ENCODE measurements at places on chromosomes 3 and 15. TPM values are rescaled to one million over a fixed set of nuclear protein-coding genes. Genes with fewer than 3 reads are reported as not detected.

Gene SAMD7
- 0.17 TPM for polyA plus RNA-seq

Gene RBP2
- polyA plus RNA-seq: not detected

Gene THBS1
- not detected for polyA plus RNA-seq

Gene ATP13A5
- not detected for polyA plus RNA-seq

Gene NGLY1
- 108 TPM for polyA plus RNA-seq

Gene GOLGA6L9
- 0.27 TPM for polyA plus RNA-seq

Gene TMEM207
- polyA plus RNA-seq: not detected

Gene APOD
- polyA plus RNA-seq: 0.78 TPM

Gene MKRN2
- polyA plus RNA-seq: 54.4 TPM

Gene PLSCR5
- not detected for polyA plus RNA-seq

Gene CSPG4
- not detected for polyA plus RNA-seq

Gene SLC30A4
- polyA plus RNA-seq: 15.4 TPM

Gene NR1I2
- not detected for polyA plus RNA-seq

Gene GABRR3
- not detected for polyA plus RNA-seq

Gene ADAMTSL3
- polyA plus RNA-seq: not detected

Gene COL7A1
- polyA plus RNA-seq: not detected

Gene PARL
- 107 TPM for polyA plus RNA-seq

Gene NDUFB5
- polyA plus RNA-seq: 102 TPM

Gene COLQ
- not detected for polyA plus RNA-seq

Gene RFC4
- 27.4 TPM for polyA plus RNA-seq

Gene FBXO40
- polyA plus RNA-seq: not detected

Gene MED12L
- not detected for polyA plus RNA-seq

Gene GALNT15
- not detected for polyA plus RNA-seq

Gene FOXP1
- 604 TPM for polyA plus RNA-seq

Gene GPR27
- 0.13 TPM for polyA plus RNA-seq

Gene CLDN18
- not detected for polyA plus RNA-seq

Gene SCN11A
- not detected for polyA plus RNA-seq

Gene SLC12A1
- not detected for polyA plus RNA-seq

Gene SLC22A14
- polyA plus RNA-seq: not detected

Gene CAMK2N2
- polyA plus RNA-seq: not detected

Gene FEZF2
- not detected for polyA plus RNA-seq

Gene TRH
- polyA plus RNA-seq: not detected

Gene TEX9
- 0.49 TPM for polyA plus RNA-seq

Gene CFAP20DC
- polyA plus RNA-seq: not detected

Gene OXTR
- polyA plus RNA-seq: not detected

Gene SLC28A2
- not detected for polyA plus RNA-seq

Gene TMEM202
- not detected for polyA plus RNA-seq

Gene ECE2
- not detected for polyA plus RNA-seq

Gene PP2D1
- polyA plus RNA-seq: 1.1 TPM

Gene TM6SF1
- polyA plus RNA-seq: 0.96 TPM

Measured in naive B cell (primary cell).